ENCODE measurements at places on chromosomes 5 and 9.
A peak's percentile ranks its signal among the peaks of the same experiment; 100 is the strongest.

DNA sequence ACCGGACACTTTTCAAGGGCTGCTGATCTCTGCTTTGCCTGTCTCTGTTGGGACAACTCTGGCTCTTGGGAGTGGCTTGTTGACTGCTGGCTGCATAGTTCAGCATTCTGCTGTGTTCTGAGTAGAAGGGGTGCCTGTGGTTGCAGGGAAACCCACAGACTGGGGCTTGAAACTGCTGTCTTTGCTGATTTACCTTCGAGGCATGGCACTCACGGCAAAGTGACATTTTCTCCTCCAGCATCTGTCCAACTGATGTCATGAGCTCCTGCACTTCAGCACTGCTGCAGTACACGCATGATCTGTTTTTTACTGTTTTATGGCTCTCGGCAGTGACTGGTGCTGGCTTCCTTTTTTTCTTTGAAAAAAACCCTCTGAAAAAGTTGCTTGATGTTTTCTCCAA lies 69.2 kb downstream of the SPATA31D1 start:
- no peak for DNase-seq

- no peak for DNase-seq
Measured at GRCh38 chr5:77379558-77380061, 112.5 kb downstream of the WDR41 start.

GRCh38 chr9:115084709-115085108 lies 33.2 kb downstream of the TNC start:
- no peak for DNase-seq

DNA sequence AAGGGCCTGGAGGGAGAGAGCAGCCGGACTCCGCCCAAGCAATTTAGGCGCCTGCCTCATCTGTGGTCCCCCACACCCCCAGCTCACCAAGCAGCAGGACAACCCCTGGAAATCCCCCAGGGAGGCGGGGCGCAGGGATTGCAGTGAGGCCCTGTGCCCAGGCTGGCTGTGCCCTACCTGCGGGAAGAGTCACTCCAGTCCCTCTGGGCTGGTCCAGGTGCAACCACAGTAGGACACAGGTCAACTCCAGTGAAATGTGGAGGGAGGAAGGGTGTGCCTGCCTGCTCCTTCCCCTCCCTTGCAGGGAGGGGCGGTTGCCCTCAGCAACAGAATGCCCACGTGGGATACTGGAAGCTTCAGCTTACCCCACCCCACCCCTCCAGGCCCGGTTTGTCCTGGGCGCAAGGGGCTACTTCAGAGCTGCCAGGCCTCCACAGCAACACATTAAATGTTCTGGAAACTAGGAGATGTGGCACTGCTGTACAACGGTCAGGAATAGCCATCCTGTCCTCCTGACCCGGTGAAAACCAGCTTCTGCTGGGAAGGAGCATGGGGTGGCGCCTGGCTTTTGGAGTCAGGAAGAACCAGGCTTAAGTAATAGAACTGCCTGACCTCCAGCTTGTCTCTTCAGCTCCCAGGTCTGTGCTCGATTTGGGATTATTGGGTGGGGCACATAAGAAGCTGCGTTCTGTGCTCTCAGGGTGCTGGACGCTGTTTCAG lies 22.5 kb downstream of the ABO start:
- no peak for DNase-seq

- DNase-seq = no peak
Measured at GRCh38 chr5:142753116-142753631, 17.0 kb upstream of the ARHGAP26 start.

DNA sequence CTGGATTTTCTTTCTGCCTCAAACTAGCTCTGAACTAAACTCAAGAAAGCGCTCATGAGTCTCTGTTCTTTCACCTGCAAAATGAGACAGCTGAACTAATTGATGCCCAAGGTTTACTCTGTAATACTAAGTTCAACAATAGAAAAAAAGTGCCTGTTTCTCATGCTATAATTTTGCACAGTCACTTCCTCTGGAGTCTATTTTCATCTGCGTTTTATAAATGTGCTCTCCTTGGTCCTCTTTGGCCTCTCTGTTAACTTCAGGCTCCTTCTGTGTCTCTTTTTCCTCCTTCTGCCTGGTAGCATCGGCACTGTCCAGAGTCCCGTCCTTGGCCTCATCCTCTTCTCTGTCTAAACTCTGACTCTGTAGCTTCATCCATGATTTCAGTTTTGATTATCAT lies 311.9 kb upstream of the TLE4 start:
- DNase-seq = no peak

- DNase-seq = no peak
Measured at GRCh38 chr5:146199176-146199815, 4.1 kb upstream of the RBM27 start.

DNA sequence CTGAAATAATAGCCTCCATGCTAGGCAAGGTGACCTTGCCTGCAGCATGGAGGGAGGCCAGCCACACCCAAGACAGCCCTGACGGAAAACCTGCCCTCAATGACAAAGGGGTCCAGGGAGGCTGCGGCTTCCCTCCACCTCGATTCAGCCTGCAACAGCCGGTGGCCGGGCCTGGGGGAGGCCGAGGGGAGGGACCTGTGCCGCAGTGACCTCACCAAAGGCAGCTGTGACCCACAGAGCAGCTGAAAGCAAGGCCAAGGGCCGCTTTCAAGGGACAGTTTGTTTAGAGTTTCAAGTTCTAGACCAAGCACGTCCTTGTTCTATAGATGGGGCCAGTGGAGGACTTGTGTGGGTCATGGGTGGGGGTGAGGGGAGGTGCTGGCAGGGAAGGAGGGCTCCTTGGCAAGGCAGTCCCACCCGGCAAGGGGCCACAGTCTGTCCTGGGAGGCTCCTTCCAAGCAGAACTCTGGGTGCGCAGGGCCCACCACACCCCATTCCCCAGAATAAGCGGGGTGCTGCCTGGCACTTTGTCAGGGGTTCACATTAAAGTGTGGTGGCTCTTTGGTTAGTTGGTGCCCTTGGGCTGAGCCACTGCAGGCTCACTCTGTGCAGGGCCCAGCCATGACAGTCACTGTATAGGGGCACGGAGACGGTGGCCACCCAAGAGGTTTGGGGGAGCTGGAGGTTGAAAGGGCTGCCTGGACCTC lies 226.5 kb downstream of the FANCC start:
- DNase-seq = no peak

- peak; percentile 23 for DNase-seq
Measured at GRCh38 chr5:55694152-55694830, 17.8 kb downstream of the SLC38A9 start.

- DNase-seq = no peak
Measured at GRCh38 chr9:126844085-126844484, 16.4 kb upstream of the ZBTB34 start.

DNA sequence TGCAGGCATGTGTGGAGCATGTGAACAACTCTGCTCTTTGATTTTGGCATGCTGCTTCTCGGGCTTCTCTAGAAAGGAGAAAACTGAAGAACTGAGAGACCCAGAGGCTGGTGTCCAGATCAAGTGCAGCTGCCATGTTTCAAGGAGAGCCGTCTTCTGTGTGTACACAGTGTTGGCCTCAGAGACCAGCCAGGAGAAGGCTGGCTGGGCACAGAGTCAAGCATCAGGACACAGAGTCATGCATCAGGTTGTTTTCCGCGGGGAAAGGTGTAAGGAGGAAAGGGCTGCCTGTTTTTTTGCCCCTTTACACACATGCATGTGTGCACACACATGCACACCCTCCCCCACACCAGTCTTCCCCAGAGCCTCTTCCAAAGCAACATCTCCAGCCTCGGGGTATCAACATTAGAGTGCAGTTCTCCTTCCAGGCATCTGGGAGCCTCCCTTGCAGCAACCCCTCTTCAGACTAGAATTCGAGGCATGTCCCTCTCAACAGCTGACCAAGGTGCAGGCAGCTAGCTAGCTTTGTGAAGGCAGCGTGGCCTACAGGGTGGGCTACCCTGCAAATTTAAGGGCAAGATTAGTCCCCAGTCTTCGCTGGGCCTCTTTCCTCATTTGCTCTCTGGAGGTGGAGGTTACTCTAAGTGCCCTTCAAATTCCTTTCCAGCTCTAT lies 180.9 kb downstream of the AOPEP start:
- no peak for DNase-seq
